ENCODE measurements at places on chromosomes 7 and 10.

DNA sequence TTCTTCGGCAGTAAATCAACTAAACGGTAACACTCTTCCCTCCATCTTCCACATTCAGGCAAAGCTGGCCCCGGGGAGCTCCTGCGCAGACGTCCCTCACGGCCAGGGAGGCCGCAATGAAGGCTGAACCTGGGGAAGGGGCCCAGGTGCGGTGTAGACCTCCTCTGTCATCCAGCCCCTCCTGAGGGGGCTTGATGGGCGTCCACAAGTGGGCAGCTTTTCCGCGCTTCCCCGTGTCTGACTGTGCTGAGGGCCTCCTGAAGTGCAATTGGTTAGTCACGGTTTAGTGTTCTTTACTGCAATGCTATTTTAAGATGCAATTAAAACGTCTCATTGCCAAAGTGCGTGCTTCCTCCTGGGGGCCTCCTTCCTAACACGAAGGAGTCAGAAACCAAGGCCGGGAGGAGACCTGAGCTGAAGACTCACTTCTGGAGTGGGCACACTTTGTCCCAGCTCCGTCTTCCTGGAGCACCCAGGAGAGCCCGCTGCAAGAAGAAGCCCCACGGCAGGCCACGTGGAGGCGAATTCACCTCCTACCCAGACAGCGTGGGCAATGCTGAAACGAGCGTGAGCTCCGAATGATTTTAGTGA lies 173.3 kb downstream of the ELFN1 start:
- DNase-seq: no peak

- peak; percentile 77 for DNase-seq
Observed at GRCh38 chr7:106126170-106126938, 14.2 kb upstream of the SYPL1 start.

GRCh38 chr7:112594397-112594796 lies 113.6 kb downstream of the LSMEM1 start:
- DNase-seq: no peak

GRCh38 chr10:9097991-9098306 lies 1043.5 kb downstream of the GATA3 start:
- no peak for DNase-seq

DNA sequence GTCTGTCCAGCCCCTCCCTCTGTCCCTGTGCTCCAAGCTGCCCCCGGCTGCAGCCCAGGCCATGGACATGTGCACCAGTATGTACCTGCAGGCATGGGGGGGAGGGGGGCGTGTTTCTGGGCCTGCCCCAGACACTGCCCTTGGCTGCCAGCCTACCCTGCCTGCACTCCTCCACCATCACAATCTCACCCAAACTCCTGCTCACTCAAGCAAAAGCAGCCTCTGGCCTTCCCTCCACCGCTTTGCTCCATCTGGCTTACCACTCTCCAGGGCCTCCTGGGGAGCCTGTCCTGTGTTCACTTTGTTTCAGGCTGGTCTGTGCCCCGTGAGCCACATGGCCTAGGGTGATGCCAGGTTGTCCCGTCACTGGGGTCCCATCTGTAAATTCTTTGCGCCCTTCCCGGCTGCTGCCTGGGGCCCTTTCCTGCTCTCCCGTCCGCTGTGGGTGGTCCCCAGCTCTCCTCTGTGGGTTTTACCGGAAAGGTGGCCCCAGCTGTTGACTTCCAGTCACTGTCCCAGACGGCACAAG lies 33.3 kb upstream of the PPIF start:
- DNase-seq: no peak

GRCh38 chr7:126716321-126716720 lies 536.4 kb downstream of the GRM8 start:
- DNase-seq: no peak

- DNase-seq: peak; percentile 72
Observed at GRCh38 chr10:22335173-22335933, 9.9 kb upstream of the SPAG6 start.

DNA sequence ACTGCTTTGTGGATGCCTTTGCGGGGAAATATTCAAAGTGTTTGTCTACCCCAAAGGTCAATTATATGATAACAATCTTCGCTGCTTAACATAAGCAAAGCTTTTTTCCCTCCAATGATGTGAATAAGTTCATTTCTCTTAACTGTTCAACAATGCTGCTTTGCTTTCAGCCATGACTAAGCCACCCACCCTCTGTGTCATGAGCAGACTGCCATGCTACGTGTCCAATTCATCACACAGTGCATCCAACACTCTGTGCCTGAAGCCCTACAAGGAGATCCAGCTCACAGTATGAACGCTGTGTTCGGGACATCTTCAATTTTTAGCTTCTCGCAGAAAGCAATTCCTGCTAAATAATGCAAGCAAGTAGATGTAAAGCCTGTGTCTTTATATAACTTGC lies 5.7 kb upstream of the TAS2R40 start:
- DNase-seq: no peak

GRCh38 chr7:50771120-50772002 lies 11.3 kb downstream of the GRB10 start:
- no peak for DNase-seq

DNA sequence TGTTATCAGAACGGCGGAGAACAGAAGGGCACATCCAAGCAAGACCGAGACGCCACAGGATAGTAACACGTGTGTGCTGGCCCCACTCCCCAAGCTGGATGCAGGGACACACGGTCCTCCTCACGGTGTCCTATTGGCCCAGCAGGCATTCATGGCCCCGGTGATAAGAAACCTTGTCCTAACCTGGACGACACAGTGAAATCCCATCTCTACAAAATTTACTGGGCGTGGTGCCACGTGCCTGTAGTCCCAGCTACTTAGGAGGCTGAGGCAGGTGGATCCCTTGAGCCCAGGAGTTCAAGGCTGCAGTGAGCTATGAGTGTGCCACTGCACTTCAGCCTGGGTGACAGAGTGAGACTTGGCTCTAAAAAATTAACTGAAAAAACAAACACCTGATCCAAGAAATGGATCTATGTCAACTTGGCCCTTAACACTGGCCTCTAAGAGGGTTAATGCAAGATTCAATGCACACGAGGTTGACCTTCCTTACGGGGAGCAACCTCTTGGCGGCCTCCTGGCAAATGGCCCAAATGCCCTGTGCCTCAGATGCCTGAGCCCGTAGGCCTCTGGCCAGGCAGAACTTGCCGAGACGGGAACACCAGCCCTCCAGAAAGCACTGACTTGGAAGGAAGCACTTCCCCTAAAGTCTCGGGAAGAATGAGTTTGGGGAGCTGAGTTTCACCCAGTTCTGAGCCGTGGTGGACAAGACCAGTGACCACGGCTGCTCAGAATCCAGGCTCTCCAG lies 72.3 kb downstream of the ZRANB1 start:
- DNase-seq: no peak

DNA sequence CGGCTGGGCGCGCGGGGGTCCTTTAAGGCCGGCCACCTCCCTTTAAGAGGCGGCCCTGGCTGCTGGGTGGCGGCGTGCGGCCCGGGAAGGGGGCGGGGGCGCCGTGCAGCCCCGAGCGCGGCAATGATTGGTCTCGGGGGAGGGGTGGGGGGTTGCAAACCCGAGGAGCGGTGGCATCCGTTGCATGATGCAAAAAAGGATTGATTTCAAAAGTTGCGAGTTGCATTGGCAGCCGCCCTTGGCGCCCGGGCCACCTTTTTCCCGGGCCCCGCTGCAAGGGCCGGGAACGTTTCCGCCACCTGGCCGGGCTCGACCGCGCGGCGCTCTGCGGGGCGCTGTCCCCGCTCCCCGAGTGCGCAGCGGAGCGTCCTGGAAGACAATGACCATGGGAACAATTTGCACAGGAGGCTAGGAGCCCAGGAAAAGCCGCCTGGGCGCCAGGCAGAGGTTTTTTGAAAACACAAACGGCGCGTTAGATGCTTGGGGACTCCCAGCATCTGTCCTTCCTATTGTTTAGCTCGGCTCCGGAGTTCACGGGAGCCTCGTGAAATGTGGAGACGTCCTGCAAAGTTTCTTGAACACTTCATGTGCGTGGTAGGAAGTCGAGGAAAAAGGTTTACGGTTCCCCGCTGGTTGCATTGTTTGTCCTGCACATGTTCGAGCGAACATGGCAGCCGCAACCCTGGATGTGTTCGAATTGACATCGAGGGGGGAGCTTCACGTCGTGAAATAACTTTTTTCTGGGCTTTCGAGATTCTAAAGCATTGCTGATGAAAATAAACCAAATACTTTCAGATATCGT lies at the start of gene SEPHS1:
SEPHS1 (minus strand) TSS at position 78 of the 802 bp plus-strand sequence. CDS start 3,343 bp downstream, outside the sequence.
- peak; percentile 89 for DNase-seq

DNA sequence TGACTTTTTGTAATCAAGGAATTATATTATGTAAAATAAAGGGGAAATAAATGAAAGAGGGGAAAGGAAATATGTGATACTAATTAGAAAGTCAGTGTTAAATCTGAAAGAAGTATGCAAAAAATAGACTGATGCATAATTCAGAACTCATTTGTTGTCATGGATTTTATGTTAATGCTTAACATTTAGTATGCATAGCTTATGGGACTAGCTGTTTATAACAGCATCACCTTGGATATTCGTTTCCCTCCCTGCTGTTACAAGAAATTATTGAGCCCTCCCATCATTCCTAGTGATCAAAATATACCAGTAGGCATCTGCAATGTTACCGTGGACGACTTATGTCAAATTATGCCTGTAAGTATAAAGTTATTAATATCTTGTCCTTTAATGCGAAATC lies 85.9 kb downstream of the HECTD2 start:
- DNase-seq: no peak

GRCh38 chr7:27547401-27547800 lies 115.3 kb downstream of the HIBADH start:
- no peak for DNase-seq

- no peak for DNase-seq
Observed at GRCh38 chr10:88254091-88254490, 329.0 kb downstream of the RNLS start.

DNA sequence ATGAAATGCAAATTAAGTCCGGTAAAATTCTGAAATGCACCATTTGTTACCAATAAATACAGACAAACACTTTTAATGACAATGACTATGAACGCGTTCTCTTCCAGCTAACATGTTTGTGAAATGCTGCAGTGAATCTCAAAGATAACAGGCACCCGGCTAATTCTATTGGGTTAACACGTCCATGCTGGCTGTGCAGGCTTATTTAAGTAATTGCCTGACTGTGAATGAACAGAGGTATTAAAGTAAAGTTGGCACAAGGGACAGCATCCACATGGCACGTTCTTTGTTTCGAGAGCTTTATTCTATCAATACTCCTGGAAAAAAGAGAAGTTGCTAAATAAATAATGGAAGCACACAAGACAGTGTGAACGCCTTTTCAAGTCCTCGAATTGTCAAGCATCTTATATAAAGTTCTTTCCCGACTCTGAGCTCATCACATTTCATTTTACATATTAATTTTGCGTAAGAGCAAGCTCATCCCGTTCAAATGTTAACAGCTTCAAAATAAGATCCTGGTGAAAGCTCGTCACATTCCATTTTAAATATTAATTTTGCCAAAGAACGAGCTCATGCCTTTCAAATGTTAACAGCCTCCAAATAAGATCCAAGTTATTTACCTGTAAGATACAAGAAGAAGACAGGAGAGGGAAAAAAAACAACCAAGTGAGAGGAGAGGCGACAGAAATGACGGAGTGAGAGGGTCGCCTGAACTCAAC lies 111.3 kb upstream of the RHEB start:
- no peak for DNase-seq

DNA sequence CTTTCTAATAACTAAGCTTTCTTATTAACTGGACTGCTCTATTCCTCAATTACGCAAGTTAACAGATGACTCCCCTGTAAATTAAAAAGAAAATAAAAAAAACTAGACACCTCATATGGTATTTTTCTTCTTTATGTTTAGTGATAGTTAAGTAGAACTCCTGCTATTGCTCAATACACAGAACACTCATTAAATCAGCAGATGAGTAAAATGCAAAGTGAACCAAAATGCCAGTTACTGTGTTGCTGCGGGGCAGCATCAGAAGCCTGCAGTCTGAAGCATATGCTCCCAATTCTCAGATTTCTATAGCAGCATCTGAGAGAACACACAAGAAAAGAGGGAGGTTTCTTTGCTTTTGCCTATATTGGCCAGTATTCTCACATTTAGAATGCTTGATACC lies 28.4 kb downstream of the CDK6 start:
- DNase-seq: no peak

DNA sequence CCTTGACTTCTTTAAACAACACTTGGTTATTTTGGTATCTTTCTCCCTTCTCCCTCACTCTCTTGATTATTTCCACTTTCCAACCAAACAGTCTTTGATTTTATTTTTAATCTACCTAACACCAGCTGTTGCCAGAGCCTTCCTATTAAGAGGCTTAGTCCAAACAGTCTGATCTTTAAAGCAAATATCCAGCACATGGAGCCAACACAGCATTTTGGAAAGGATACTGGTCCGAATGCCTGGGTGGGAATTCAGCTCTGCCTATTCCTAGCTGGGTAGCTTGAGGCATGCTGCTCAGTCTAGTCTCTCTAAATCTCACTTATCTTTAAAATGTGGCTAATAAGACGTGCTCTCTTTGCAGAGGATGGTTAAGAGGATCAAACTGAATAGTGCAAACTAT lies 129.3 kb downstream of the NRCAM start:
- DNase-seq: no peak

- no peak for DNase-seq
Observed at GRCh38 chr7:127858091-127858914, 172.9 kb downstream of the LRRC4 start.

GRCh38 chr7:148042935-148043631 lies 547.5 kb upstream of the C7orf33 start:
- DNase-seq: no peak

GRCh38 chr10:120506674-120507073 lies 49.6 kb downstream of the PLPP4 start:
- DNase-seq: no peak

DNA sequence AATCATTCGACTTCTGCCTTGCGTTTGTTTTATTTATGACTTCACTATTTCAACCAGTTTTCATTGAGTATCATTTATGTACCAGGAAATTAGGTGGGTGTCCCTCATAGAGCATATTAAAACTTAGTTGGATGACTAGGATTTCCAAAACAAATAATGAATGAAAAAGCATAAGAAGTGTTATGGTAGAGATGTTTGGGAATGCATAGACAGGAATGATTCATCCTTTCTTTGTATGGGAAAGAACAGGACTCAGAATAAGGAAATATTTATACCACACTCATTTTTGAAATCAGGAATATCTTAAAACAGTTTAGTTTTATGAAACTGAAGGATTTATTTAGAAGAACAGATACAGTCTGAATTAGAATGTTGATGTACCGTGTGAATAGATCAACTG lies 315.7 kb downstream of the EXOC4 start:
- no peak for DNase-seq

- no peak for DNase-seq
Observed at GRCh38 chr10:132860532-132860931, 74.6 kb upstream of the NKX6-2 start.

- DNase-seq: no peak
Observed at GRCh38 chr7:44322631-44323363, 2.6 kb downstream of the CAMK2B start.

- DNase-seq: no peak
Observed at GRCh38 chr7:14738086-14738485, 164.5 kb downstream of the DGKB start.

- no peak for DNase-seq
Observed at GRCh38 chr7:16079723-16080122, 341.6 kb downstream of the CRPPA start.

GRCh38 chr10:16155834-16156233 lies 281.0 kb upstream of the PTER start:
- DNase-seq: no peak

- no peak for DNase-seq
Observed at GRCh38 chr7:97107192-97107800, 10.2 kb upstream of the SDHAF3 start.

Measured in CD4-positive, alpha-beta T cell treated with Interleukin-17A for 4 hours (primary cell).